ENCODE measurements at places on chromosomes 7 and 10.

DNA sequence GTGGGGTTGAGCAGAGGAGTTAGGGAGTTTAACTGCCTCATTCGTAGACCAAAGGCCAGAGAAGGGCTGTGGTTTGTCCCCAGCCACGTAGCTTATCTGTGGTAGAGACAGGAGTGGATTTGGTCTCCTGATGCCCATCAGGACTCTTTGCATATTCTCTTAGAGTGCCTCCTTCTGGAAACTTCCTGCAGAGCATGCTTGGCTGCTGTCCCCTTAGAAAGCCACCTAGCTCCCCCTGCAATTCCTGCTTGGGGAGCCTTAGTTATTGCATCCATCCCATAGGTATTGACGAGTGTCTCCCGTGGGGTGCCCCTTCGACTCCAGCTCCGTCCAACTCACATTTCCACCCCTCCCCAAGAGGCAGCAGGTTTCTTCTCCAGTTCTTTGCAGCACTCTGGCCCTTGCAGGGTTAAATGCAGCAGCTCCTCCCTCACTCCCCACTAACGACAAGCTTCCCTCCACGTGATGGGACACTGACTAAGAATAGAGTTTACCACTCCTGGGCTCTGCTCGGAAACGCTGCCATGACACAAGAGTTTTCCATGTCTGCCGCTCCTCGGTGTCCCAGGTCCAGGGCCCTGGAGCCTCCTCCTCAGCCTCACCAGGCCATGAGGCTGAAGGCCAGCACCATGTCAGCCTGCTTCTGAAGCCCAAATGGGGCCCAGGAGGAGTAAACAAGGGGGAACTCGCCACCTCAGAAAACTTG, 147.8 kb upstream of the UNC5B start:
- no peak for DNase-seq

- DNase-seq: peak; percentile 39
Observed at GRCh38 chr10:72162978-72163377, 52.8 kb upstream of the ANAPC16 start.

- DNase-seq: no peak
Observed at GRCh38 chr7:20030915-20031362, 186.2 kb downstream of the MACC1 start.

DNA sequence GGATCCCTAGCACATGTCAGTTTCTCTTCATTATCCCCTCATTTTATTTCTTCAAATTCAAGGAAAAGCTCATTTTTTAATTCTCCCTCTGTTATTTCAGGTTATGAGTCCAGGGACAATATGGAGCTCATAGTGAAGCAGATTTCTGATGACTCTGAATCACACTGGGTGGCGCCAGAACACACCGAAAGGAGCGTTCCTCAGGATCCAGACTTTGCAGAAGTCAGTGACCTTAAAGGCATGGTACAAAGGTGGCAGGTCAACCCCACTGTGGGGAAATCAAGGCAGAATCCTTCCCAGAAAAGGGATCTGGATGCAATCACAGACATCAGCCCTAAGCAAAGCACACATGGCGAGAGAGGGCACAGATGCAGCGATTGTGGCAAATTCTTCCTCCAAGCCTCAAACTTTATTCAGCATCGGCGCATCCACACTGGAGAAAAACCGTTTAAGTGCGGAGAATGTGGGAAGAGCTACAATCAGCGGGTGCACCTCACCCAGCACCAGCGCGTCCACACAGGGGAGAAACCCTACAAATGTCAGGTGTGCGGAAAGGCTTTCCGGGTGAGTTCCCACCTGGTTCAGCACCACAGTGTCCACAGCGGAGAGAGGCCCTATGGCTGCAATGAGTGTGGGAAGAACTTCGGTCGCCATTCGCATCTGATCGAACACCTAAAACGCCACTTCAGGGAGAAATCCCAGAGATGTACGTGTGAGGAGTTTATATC, 21.4 kb downstream of the ZKSCAN5 start:
- peak; percentile 5 for DNase-seq

DNA sequence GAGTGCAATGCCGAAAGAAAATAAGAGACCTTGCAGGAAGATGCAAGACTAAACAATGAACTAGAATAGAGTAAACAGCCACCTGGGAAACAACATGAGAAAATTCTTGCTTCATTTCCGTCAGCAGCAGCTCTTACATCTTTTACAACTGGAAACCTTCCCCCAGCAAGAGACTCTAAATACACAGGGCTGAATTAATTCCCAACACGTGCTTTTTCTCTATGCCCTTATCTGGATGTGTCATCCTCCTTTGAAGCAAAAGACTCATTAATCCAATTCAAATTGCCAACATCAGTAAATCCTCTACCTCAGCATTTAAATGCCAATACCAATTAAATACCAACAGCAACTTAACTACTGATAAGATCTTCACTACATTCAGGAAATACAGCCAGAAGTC, 99.0 kb upstream of the PDE1C start:
- DNase-seq: no peak

DNA sequence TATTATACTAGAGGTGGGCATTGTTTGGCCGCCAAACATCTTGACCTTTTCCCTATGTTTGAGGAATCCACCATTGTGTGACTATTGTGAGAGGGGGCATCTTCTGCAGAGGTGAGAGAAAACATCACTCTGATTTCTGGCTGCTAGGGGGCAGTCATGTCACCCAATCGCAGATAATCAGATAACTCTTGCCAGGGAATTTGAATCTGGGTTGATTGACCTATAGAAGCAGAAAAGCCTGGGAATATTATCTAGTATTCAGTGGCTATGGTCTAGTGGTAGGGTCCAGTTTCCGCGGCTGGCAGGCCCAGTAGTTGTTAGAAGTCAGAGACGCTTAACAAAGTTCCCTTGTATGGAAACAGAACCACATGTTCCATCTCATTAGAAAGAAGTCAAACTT, 808.5 kb downstream of the PHTF2 start:
- DNase-seq: no peak

GRCh38 chr10:116708391-116708821, 34.0 kb downstream of the HSPA12A start:
- DNase-seq: no peak

- no peak for DNase-seq
Observed at GRCh38 chr7:12623223-12623622, 52.7 kb downstream of the SCIN start.

- no peak for DNase-seq
Observed at GRCh38 chr10:27646604-27647175, 98.9 kb downstream of the MKX start.

DNA sequence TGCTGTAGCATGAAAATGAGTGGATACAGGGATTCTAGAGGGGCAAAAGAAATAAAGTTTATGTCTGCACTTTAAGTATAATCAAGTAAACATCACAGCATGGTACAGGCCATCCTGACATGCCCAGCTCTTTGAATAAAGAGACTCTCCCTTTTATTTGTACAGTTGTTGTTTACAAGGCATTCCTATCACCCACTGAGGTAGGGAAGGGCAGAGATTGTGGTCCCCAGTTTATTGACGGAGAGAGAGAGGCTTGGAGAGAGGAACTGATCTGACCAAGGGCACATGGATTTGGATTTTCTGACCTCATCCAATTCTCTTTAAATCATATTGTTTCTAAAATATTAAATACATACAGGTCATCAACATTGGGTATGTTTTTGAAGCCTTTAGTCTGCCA, 53.9 kb downstream of the TACC2 start:
- no peak for DNase-seq

- no peak for DNase-seq
Observed at GRCh38 chr7:99554939-99555338, 3.0 kb upstream of the FAM200A start.

DNA sequence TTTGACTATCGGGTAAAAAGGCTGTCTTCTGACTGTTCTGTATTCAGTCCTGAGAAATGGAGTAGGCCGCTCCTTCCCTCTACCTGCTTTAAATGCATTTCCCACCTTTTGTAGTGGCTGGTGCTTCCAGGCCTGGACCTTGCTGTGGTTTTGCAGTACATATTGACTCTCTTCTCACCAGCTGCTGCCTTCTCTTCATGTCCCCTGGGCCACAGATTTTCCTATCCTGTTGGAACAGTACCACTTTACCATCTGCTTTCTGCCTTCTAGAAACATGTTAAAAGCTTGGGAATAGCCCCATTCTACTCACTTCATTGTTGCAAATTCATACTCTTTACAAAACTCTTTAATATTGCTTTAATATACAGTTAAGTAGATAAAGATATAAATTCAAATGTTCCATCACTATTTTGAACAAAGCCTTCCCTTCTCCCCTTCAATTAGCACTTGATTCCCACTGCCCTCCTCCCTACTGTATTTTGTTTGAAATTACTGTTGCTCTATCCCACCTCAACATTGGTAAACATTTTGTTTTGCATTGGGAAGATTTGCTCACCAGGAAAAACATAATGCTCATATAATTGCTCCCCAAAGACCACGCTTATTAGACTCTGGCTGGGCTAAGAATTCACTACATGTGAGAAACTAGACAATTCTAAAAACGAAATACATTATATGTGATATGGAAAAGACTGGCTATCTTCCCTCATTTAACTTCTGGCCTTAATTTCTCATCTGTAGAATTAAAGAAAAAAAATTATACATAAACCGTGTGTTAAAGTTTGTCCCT, 17.3 kb upstream of the SEMA3C start:
- no peak for DNase-seq

- no peak for DNase-seq
Observed at GRCh38 chr10:1347962-1348772, 292.0 kb downstream of the WDR37 start.

DNA sequence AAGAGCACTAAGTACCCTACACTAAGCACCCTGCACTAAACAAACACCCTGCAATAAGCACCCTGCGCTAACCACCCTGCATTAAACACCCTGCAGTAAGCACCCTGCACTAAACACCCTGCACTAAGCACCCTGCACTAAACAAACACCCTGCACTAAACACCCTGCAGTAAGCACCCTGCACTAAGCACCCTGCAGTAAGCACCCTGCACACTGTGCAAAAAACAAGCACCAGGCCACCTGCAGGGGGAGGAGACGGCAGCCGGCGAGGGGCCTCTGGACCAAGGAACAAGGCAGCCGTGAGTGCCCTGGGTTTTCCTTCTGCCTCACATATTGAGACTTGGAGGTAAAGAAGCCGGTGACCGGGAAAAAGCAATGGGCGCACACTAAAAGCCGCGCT, 30.2 kb downstream of the KNDC1 start:
- no peak for DNase-seq

DNA sequence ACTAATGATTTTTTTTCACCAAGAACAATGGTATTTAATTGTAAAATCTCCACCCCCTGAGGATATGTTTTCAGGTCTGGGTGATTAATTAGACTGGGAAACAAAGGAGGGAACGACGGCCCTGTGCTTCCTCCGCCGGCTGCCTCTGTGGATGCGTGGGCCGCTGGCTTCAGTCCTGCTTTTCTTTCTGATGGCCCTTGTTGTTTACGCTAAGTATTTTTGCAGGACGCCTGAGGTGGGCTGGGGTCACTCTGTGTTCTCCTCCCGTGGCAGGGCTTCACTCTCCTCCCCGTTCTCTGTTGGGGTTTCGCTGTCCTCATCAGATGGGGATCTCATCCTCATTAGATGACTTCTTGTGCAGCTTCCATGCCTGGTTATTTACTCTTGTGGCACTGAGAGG, 5.2 kb upstream of the ACBD5 start:
- DNase-seq: no peak

DNA sequence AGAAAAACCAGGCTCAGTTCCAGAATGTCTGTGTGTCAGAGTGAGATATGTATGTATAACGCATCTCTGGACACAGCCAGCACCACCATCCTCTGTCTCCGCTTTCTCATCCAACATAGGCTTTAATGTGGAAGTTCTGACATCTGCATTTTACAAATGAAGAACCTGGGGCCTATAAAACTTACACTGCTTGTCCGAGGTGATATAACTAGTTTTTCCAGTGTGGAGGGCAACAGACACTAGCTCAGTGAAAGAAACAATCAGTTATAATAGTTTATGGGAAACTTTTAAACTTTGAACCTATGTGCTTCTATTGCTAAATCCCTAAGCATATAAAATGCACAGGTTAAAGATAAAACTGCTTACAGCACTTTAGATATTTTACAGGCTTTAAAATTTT, 208.7 kb downstream of the CRPPA start:
- DNase-seq: no peak

DNA sequence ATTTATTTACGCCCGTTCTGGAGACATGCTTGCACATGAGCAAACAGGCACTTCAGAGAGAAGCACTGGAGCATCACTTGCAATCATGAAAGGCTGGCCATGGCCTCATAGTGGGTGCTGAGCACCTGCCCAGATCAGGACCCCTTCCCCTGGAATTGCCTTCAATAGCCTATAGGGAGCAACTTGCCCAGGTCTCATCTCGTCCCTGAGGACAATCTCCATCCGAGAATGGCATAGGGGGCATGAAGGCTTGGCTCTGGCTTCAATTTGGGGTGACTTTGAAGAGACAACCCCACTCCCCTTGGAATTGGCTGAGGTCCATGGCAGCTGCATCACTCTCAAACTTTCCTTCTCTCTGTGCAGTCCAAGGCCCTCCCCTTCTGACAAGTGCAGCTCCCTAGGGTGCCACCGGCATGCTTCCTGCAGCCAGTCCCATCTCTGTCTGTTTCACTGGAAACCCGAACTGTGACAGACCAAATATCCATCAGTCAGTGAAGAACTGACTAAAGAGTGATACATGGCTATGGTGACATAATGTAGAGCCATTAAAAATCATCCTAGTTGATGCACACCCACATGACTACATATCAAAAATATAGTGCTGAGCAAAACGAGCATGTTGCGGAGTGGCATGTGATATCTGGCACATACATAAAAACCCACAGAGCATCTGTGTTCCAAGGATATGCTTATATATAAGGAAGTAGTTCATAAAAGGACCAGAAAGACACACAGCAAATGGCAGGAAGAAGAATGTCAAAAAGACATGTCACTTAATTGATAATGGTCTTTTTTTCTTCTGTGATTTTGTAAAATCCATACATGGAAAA, 12.4 kb downstream of the GDF2 start:
- DNase-seq: no peak

DNA sequence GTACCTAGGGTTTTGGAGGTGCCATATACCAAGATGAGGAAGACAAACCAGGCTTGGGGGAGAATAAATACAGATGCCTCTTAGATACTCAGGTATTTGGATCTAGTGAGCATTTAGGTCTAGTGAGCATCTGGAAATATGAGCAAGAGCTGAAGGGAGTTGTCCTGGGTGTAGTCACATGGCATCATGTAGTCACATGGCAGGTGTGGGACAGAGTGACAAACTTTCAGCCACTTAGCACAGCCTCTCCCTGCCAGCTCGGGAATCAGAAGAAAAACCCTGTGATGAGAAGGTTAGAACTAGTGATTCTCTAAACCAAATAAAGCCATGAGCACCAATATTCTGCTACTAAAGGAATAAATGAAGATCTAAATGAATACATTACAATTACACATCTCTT, 24.3 kb downstream of the RGR start:
- DNase-seq: no peak

DNA sequence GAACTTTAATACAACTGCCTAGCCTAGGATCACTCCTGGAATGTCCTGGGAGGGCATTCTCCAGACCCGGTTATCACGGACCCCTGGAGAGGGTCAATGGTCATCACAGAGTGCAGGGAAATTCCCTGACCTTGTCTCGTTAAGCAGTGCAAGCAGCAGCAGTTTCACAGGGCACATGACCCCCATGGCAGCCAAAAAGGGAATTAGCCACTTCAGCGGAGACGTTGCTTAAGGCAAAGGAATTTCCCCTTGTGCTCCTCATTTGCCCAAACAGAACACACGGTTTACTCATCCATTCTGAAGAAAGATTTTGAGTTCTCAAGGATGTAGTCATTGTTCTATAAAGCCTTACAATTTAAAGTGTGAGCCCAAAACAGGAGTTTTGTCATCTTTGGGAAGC, 260.3 kb downstream of the SNX13 start:
- DNase-seq: no peak

Measured in stimulated activated CD4-positive, alpha-beta T cell treated with anti-CD3 and anti-CD28 coated beads, Interleukin-12 subunit alpha, Interleukin-12 subunit beta, amount 100 ng/mL, for 48 hours (primary cell).